ENCODE measurements at places on chromosomes 16 and 17.

DNA sequence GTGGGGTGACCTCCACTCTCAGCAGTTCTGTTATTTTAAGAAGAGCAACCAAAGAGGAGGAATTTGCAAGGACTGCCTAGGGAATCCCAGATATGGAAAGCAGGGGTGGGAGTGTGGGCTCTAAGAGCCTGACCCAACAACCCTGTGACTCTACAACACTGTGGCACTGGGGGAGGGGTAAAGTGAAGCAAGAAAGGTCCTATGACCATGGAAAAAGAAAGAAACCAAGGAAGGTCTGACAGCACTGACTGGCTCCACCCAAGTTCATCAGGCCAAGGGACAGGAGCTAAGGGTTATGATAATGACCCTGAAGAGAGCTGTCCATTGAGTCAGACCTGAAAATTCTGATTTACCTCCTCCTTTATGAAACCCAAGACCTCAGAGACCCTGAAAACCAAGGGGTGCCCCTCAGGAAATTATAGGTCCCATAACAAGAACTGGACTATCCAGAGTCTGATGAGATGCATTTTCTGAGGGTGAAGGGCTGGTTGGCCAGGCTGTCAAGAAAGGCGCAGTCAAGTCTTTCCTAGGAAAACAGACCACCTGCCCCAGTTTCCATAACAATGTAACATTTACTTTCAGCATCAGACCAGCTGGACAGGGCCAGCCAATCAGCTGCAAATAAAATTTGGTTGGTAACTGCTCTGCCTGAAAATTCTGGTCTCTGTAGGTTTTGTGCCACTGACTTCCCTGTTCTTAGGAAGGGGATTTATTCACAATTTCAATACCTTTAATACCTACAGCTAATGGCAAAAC lies 53.8 kb upstream of the MTMR4 start:
- no peak for DNase-seq

DNA sequence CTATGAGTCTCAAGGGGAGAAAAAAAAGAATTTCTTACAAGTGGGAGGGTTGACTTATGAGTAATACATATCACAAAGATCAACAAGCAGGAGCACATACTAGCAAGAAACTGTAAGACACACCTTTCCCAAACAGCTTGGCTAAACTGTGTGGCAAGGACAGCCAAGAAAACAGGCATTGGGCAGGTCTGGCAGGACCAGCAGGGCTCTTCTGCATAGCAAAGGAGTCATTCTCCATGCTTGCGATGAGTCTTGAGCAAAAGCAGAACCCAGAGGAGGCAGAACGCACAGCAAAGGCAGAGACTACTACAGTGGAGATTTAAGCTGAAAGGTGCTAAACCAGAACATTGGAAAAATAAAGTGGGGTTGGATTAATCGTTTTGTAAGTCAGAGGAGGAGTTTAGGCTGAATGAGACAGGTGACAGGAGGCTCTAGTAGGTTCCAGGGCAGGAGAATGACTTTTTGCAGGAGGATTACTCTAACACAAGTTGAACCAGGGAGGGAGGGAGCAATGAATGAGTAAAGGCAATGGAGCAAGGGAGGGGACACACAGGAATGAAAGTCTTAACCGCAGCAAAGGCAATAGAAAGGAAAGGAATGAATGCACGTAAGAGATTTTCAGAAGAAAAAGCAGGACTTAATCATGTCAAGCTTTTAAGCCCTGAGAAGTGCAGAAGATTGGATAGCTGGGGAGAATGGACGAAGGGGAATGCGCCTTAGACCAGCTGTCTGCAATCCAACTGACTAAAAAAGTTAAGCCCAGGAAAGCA lies 2.7 kb downstream of the N4BP1 start:
- DNase-seq: no peak

GRCh38 chr17:5695480-5695879 lies 111.2 kb upstream of the NLRP1 start:
- no peak for DNase-seq

- DNase-seq: no peak
Measured at GRCh38 chr17:43210576-43210975, 1.1 kb upstream of the TMEM106A start.

DNA sequence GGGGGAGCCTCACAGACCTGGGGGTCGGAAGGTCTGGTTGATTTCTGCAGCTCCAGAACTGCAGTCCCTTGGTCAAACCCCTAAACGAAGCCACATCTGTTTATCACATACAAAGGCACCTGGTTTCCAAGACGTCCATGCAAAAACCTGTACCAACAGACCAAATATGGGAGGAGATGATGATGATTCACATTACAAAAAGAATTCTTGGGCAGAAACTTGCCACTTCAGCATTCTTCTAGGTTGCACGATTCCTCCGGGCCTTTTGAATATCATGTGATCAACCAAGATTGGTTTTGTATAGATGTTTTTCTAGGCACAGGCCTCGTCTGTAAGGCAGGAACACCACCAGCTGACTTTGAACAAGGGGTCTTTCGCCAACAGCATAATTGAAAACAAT lies 466.3 kb downstream of the SOX9 start:
- DNase-seq: no peak

DNA sequence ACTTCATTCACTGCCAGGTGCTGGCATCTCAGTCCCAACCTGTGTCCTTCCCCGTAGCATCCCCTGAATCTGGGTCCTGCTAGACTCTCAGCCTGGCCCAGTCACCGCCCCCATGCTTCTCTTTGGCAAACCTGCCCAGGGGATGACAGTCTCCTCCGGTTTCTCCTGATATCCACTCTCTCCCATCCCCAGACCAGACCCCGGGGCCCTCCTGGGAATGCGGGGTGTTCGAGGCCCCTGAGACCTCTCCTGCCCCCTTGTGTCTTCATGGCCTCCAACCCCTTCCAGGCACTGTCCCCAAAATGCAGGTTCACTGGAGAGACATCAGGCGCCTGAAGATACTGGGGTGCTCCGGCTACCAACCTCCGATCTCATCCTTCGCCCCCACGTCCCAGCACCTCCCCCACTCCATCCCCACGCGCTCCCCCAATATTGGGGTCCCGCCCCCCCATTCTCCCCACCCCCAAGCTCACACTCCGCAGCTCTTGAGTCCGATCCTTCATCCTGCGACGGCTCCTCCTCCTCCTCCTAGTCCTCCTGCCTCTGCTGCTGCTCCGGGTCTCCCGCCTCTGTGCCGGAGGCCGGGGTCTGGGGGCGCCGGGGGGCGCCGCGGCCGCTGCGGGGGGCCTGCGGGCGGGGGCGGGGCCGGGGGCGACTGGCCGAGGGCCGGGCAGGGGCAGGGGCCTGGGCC lies 399 bp downstream of the STX1B start:
- DNase-seq: no peak

DNA sequence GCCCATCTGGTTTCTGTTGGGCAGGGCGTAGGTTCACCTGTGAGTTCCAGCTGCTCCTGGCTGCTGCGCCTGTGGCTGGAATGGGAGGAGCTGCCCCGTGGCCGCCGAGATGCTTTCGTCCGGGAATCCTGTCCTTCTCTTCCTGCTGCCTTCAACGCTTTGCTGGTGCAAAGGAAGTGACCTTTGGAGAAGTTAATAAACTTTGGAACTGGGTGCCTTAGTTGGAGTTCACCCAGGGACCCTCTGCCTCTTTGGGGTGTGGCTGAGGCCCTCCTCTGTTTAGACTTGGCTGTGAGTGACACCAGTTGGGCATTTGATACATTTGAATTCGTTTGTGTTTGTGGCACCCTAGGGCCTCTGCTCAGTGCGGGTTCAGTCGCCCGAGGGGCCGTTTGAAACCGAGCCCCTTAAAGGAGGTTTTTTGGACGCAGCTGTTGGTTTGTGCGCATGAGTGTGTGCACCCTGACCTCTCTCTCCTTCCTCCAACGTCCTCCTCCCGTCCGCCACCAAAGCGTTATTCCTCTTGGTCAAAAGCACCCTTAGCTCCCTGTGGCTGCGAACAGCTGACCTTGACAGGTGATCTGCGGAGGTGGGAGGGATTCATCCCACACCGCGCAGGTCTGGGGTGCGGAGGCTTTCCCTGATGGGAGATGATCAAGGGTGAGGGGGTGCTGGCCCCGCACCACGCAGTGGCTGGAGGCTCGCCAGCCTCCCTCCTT lies 9.0 kb upstream of the SECTM1 start:
- DNase-seq: no peak

- DNase-seq: no peak
Measured at GRCh38 chr16:90037276-90037675, 18.0 kb upstream of the DBNDD1 start.

- no peak for DNase-seq
Measured at GRCh38 chr17:62704381-62704971, 77.0 kb downstream of the MRC2 start.

GRCh38 chr17:41786227-41787020 lies at the start of gene JUP:
TSS of gene JUP (minus strand) at chr17:41786711. CDS start at chr17:41771854, 14,857 bp downstream.
- DNase-seq: peak; percentile 91
